ENCODE measurements at places on chromosomes 6 and 20. TPM values are rescaled to one million over a fixed set of nuclear protein-coding genes. Genes with fewer than 3 reads are reported as not detected.

Gene PMEPA1
- 1.2 TPM for total RNA-seq

- H3K27me3 ChIP-seq = peaks cover 8% of the 10 kb centered on the region
- H3K27ac ChIP-seq = no peak overlapping the region
- H3K36me3 ChIP-seq = no peaks in the 10 kb centered on the region
- H3K4me3 ChIP-seq = no peak overlapping the region
Measured at GRCh38 chr6:167238694-167239467, 52.2 kb upstream of the UNC93A start.

DNA sequence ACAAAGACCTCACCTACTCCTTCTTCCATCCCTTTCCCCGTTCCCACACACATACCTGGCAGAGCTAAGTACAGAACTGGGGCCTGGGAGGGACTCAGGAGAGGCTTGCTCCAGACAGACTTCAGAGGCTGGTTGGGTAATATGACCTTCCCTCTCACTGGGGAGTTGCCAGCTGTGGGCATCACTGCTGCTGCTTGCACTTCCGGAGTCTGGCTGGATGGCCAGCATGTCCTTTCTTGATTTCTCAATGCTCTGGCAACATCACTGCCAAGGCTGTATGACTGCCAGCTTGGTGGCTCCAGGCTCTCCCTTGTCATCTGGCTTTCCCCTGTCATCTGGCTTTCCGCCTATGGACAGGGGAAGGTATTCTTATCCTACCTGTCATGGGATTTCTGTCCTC, 47.8 kb downstream of the CDH22 start:
- no peak overlapping the region for H3K27ac ChIP-seq
- no peak overlapping the region for H3K4me3 ChIP-seq
- H3K27me3 ChIP-seq = peaks cover 8% of the 10 kb centered on the region

DNA sequence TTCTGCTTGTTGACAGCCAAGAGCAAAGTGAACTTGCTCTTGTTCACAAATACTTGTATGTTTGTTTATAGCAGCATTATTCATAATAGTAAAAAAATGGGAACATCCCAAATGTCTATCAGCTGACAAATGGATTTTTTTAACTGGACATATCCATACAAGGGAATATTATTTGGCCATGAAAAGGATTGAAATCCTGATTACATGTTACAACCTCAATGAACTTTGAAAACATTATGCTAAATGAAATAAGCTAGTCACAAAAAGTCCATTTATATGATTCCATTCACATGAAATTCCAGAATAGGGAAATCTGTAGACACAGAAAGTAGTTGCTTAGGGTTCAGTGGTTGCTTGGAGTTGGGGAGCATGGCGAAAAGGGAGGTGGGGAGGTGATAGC, 28.4 kb upstream of the BAG2 start:
- peaks cover 55% of the 10 kb centered on the region for H3K36me3 ChIP-seq
- no peak overlapping the region for H3K27ac ChIP-seq

DNA sequence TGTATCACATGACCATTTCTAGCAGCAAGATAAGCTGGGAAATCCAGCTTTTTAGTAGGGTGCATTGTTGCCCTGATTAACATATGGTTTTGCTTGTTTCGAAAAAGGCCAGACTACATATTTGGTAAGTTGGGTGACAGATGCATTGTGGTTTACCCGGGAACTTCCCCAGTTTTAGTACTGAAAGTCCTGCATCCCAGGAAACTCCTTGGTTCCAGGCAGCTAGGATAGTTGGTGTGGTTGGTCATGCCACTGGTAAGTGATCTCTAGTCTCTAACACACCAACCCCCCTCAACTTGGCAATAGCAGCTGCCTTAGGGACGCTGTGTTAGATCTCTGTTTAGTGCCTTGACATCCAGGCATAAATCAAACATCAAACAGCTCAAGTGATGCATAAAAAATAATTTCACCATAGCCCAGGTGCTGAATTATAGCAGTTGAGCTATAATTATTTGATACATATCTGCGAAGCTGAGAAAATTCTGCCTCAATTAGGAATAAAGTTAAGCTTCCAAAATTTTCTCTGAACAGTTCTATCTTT, 216.5 kb downstream of the TFAP2C start:
- H3K36me3 ChIP-seq = no peaks in the 10 kb centered on the region
- no peaks in the 10 kb centered on the region for H3K27me3 ChIP-seq
- H3K27ac ChIP-seq = no peak overlapping the region
- DNase-seq = no peak

DNA sequence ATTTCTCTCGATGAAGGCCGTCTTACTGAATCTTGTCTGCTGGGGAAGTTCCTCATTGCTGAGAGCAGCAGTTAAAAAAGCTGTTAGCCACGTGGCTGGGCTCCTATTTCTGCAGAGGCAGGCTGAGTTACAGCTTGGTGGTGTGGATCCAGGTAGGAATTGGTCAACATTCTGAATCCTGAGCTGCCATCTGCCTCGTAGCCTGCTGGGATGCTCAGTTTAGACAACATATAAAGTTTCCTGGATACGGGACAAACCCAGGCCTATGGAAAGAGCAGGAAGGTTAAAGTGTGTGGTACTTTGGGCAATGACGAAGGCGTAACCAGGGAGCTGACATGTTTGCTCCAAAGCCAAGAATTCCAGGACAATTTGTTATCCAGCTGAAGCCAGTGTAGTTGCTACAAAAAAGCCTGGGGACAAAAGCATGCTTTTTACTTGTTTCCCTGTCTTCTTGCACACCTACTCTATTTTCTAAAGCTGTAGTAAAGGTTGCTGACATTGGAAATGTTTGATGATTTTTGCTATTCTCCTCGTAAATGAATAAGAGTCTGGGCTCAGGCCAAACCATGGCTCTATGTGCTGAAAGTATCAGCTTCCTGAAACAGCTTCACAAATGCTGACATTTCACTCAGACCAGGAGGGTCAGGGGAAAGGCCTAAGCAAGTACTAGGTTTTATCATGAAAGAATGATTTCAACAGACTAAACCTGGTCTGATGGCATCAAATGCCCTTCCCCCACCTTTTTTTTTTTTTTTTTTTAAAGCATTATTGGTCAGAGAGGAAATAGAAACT, 12.4 kb upstream of the MYLK2 start:
- no peak overlapping the region for H3K4me3 ChIP-seq
- peak overlapping the region; percentile 16 for H3K27ac ChIP-seq
- H3K27me3 ChIP-seq = no peaks in the 10 kb centered on the region
- H3K36me3 ChIP-seq = peaks cover 30% of the 10 kb centered on the region
- DNase-seq = no peak
- peaks cover 11% of the 10 kb centered on the region for H3K4me1 ChIP-seq

- no peaks in the 10 kb centered on the region for H3K27me3 ChIP-seq
- H3K4me3 ChIP-seq = peak overlapping the region; percentile 46
- no peak for DNase-seq
- H3K27ac ChIP-seq = peak overlapping the region; percentile 29
Measured at GRCh38 chr20:33675136-33675959, 1.1 kb upstream of the NECAB3 start.

- no peaks in the 10 kb centered on the region for H3K36me3 ChIP-seq
- H3K4me1 ChIP-seq = peaks cover 11% of the 10 kb centered on the region
- no peak for DNase-seq
- H3K27ac ChIP-seq = no peak overlapping the region
Measured at GRCh38 chr6:80454661-80455365, 348.3 kb downstream of the BCKDHB start.

GRCh38 chr6:129686941-129687627, 22.9 kb downstream of the ARHGAP18 start:
- peak overlapping the region; percentile 4 for H3K4me3 ChIP-seq
- H3K27me3 ChIP-seq = no peaks in the 10 kb centered on the region
- DNase-seq = peak; percentile 79
- peaks cover 12% of the 10 kb centered on the region for H3K36me3 ChIP-seq

DNA sequence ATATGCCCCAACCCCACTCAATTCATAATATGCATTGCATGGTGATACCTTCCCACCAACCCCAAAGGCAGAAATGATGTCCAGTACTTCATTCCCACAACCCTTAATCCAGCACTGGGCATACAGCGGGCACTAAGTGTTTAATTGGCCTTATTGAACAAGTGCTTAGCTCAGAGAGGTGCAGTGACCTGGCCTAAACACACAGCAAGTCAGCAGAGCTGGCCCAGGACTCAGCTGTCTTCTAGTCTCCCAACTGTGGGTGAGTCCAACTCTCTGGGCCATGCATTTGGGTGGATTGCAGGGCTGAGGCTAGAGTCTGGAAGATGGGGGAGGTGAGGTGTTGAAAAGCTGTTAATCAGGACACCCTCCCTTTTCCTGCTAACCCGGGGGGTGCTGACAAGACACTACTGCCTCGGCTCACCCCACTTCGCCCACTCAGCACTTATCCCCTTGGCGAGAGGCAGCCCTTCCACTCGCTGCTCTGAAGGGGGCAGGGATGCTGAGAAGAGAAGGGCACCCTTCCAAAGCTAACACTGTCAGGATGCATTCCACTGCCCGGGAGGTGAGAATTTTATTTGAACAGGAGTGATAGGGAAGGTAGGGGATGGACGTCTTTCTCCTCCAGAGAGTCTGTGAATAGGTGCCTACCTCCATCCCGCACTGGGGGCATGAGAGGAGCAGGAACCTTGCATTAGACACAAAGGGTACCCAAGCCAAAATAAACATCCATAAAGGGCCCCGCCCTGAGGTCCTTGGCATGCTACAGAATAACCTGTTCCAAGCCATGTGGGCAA, 14.2 kb downstream of the KCNK5 start:
- no peak overlapping the region for H3K4me3 ChIP-seq
- H3K27me3 ChIP-seq = no peaks in the 10 kb centered on the region
- peaks cover 83% of the 10 kb centered on the region for H3K4me1 ChIP-seq
- DNase-seq = no peak
- peaks cover 26% of the 10 kb centered on the region for H3K36me3 ChIP-seq

DNA sequence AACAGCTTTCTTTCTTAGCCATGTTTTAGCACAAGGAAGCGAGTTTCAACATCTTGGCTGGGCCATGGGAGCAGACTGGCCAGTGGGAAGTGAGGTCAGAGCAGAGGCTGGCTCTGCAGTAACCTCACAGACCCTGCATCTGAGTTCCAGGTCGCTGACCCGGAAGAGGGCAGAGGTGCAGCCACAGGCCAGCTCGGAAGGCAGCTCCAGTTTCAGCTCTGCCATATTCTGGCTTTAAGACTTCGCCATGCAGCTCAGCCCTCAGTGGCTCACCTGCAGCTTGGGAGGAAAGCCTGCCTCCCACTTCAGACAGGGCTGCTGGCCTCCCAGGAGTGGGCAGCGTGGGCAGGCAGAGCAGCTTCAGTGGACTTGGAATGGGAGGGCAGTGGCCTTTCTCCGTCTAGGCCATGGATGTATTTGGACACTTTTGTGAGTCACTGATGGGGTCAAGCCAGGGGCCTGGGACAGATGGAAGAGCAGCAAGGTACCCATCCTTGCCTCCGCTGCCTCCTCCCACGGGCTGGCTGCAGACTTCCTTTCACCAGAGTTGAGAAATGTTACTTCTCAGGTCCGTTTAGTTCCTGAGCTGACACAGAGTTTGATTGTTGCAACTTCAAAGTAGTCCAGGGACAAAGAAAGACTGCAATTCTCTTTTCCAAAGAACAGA, 18.5 kb downstream of the CST8 start:
- H3K36me3 ChIP-seq = no peaks in the 10 kb centered on the region
- H3K27me3 ChIP-seq = no peaks in the 10 kb centered on the region
- DNase-seq = no peak
- H3K4me3 ChIP-seq = no peak overlapping the region
- no peak overlapping the region for H3K27ac ChIP-seq

GRCh38 chr6:156033598-156033997, 578.0 kb upstream of the NOX3 start:
- H3K4me1 ChIP-seq = no peaks in the 10 kb centered on the region
- no peak overlapping the region for H3K4me3 ChIP-seq
- no peak overlapping the region for H3K27ac ChIP-seq
- H3K36me3 ChIP-seq = no peaks in the 10 kb centered on the region
- DNase-seq = no peak

DNA sequence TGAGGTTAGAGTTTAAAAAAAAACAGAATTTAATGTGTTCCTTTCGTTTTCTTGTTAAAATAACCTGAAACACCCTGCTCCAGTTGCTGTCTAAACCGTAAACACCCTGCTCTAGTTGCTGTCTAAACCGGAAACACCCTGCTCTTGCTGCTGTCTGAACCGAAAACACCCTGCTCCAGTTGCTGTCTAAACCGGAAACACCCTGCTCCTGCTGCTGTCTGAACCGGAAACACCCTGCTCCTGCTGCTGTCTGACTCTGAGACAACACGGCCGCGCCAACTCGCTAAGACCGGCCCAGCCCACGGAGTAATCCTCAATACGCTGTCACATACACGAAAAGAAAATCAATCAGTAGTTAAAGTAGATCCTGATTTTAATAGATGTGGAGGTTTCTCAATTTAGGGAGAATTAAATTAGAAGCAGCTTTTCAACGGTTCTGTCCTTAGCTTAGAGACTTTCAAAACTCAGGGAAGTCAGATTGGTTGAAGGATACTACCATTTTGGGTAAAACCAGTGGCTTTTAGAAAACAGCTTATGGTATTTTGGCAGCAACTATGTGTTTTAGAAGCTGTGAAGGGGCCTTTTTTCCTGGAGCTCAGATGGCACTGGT, 98.3 kb downstream of the RAMACL start:
- no peaks in the 10 kb centered on the region for H3K27me3 ChIP-seq
- peak overlapping the region; percentile 91 for H3K27ac ChIP-seq
- H3K4me1 ChIP-seq = peaks cover 19% of the 10 kb centered on the region

DNA sequence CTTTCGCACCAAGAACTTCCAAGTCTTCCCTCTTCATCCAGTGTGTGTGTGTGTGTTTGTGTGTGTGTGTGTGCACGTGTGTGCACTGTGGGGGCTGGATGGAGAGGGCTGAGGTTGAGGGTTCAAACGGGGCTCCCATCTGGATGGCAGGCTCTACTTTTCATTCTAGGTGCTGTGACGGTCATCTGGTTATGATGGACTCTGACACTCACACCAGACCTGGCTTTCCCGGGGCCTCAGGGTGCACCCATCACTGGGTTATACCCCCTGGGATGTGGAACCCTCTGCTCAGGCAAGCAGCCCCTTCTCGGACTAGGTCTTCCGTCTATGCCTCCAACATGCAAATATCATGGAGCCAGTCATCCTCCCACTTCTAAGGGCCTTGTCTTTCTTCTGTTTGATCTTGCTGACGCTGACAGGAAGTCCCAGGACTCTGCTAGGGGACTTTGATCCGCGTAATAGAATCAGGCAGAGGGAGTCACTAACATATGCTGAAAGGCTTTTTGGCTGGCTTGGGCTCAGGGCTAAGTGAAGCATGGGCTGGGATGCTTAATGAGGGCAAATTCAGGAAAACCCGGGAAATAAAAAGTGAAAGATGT, 313.6 kb downstream of the CDC5L start:
- DNase-seq = no peak
- no peak overlapping the region for H3K27ac ChIP-seq
- no peaks in the 10 kb centered on the region for H3K27me3 ChIP-seq
- H3K36me3 ChIP-seq = peaks cover 10% of the 10 kb centered on the region
- peaks cover 34% of the 10 kb centered on the region for H3K4me1 ChIP-seq
- no peak overlapping the region for H3K4me3 ChIP-seq

Measured in activated CD8-positive, alpha-beta memory T cell treated with anti-CD3 and anti-CD28 coated beads, Interleukin-2, amount 10 ng/mL, durations not matched to agents 7 days and 5 days (primary cell).